ENCODE measurements at places on chromosomes 11 and 22.
A peak's percentile ranks its signal among the peaks of the same experiment; 100 is the strongest.

GRCh38 chr22:37818409-37819104, 4.6 kb upstream of the GALR3 start:
- DNase-seq: no peak

GRCh38 chr11:57946628-57947027, 77.1 kb upstream of the OR9Q1 start:
- DNase-seq: no peak

DNA sequence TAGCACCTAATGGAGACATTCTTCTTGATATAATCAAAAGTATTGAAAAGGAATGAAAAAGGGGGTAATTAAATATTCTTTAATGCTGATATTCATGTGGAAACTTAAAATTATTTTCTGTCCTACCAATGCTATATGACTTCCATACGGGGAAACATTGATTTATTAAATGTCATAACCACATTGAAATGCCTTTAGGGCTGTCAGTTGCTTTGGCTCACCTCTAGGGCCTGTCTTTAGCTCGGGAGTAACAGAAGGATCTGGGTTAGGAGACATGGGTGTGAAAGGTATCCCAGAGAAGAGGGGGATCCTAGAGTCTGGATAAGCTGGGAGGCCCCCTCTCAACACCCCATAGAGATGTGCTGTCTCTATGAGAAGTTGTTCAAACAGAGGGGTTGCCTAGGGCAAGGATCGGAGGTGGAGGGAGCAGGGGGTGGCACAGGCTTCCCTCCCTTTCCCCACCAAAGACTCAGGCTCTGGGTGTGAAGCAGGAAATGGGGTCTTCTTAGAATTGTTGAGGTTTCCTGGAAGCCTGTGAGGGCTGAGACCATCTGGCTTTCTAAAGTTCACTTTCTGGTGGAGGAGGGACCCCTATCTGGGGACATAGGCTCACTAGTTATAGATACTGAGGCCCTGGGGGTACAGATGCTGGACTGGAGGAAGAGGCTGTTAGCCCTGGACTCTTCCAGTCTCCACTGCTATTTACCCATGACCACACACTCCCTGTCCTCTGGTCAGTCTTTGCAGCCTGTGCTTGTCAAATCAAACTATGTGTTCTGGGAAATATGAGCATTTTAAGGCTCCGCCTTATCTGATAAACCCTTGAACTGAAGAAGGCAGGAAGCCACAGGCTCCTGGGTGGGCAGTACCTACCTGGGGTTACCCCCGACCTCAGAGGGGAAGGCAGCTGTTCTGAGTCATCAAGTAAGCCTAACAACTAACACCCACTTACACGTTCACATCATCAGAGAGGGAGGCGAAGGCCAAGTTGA, 55.8 kb upstream of the RRAS2 start:
- DNase-seq: peak; percentile 88

DNA sequence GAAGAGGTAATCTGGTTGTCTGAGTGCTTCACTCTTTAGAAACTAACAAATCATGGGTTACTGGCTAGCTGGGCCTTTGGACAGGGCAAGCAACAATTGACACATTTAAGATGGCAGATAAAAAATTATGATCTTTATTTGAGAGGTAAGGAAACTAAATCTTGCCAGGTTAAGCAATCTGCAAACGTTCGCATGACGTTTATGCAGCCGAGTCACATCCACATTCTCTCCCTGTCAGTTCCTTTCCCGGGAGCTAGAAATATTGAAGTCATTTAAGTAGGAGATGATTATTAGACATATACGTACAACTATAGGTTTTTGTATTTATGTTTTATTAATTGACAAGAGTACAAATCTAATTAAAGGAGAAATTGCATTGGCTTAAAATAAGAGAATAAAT, 57.4 kb upstream of the RCN1 start:
- DNase-seq: no peak

DNA sequence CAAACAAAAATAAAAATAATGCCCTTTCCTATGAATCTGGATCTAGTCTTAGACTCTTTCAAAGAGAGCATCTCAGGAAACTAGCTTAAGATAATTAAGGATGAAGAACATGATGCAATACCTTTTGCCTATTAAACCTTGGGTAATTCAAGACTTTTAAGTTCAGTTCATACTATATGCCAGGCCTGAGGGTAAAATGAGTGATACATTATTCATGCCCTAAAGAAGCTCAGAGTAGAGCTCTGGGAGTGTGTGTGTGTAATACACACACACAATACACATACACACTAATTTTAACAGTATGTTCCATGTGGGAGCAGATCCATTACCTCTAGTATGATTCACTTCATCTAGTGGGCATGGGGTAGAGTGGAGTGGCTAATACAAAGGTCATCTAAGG, 651.4 kb upstream of the CHORDC1 start:
- no peak for DNase-seq

DNA sequence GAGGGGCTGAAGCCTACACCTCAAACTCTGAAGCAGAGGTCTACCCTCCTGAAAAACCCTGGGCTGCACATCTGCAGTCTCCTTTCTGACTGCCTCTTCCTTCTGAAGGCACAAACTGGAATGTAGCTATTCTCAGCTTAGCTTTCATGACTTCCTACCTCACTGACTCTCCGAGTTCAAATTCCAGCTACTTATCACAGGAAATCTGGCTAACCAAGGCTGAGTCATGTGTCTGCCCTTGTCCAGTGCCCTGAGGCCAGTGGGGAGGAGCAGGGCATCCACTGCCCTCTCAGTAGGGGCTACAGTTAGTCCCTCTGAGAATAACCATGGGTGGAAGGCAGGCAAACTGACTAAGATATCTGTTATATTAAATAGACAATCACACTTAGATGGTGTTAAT, 29.2 kb downstream of the PDGFD start:
- peak; percentile 84 for DNase-seq

DNA sequence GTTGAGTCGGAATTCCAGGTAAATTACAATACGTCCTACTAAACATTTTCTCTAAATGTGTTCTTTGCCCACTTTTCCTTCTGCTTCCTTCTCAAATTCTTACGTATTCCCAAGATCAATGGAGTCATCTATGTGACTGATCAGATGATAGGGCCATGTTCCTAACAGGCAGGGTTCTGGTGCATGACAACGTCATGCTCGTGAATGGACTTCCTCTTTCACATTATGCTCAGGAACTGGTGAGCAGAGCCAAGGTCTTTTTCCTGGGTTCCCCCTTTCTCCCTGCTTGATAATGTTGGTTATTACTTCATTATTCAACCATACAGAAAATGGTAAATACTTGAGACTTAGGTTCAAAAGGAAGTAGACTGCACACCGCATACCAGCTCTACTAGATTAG, 789.4 kb downstream of the OPCML start:
- DNase-seq: no peak

- peak; percentile 26 for DNase-seq
These were observed 256.9 kb downstream of the CADM1 start for GRCh38 chr11:115247361-115247760.

DNA sequence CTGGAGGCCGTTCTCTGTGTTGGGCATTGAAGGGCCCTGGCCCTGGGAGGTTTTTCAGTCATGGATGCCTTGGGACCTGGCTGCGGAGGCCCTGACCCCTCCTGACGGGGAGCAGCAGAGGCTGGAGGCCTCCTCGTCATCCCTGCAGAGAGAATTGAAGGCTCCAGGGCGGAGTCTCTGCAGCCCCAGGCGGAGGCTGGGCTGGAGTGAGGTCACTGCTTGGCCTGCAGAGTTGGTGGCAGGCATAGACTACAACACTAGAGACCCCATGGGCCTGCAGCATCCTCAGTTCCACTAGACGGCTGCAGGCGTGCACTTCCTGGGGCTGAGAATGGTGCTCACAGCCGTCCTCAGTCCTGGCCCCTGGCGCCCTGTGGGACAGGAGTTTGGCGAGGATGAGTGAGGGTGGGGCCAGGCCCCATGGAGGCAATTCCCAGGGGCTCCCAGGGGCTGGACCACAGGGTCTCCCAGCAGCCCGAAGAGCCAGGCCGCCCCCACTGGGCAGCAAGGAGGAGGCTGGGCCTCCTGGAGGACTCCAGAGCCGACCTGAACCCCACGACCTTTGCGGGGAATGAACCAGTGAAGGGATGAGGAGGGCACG, 1194.9 kb downstream of the BRD1 start:
- no peak for DNase-seq

GRCh38 chr11:99505316-99505715, 484.6 kb downstream of the CNTN5 start:
- peak; percentile 91 for DNase-seq

- DNase-seq: no peak
These were observed 3.2 kb downstream of the MS4A3 start for GRCh38 chr11:60059521-60060240.

GRCh38 chr11:23688835-23689234, 808.0 kb upstream of the LUZP2 start:
- no peak for DNase-seq

GRCh38 chr11:14386081-14386480, 27.1 kb upstream of the RRAS2 start:
- no peak for DNase-seq

DNA sequence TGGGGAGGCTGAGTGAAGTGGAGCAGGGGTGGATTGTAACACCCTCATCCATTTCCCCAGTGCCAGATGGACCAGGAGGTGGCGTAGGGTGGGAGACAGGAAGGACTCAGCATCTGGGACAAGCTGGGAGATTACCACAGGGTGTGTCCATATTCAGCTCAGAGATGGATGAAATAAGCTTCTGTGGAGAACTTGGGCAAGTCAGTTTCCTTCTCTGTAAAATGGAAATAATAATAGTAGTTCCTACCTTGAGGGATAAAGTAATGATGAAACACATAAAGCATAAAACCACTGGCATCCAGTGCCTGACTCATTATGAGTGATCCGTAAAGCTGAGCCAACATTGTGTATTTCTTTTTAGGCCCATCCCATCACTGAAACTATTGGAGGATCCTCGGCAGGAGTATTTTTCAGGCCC, 607 bp upstream of the ROBO4 start:
- peak; percentile 89 for DNase-seq

DNA sequence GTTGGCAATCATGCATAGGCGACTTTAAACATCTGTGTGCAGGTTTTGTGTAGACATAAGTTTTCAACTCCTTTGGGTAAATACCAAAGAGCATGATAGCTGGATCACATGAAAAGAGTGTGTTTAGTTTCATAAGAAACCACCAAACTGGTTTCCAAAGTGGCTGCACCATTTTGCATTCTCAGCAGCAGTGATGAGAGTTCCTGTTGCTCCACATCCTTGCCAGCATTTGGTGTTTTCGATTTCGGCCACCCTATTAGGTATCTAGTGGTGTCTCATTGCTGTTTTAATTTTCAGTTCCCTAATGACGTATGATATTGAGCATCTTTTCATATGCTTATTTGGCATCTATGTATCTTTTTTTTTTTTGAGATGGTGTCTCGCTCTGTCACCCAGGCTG, 62.8 kb upstream of the CCND1 start:
- DNase-seq: no peak

GRCh38 chr11:117183724-117184349, 5.3 kb downstream of the SIDT2 start:
- no peak for DNase-seq

GRCh38 chr11:1302461-1303125, 6.8 kb downstream of the TOLLIP start:
- no peak for DNase-seq

DNA sequence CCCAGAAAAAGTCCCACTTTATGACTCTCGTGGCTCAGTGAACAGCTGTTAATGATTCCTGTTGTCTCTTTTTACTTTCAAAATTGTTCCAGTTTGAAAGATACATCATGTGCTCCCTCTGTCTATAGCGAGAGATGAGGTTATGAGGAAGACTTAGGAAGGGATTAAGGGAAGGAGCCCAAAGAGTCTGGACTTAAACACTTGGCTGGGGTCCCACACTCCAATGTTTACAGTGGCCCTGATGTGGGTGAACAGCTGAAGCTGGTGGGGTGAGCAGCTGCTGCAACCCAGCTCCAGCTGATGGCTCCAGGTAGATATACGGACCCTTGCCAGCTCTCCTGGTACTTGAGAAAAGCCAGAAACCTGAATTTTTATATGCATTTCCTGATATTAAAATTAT, 84.5 kb upstream of the PLET1 start:
- no peak for DNase-seq

GRCh38 chr11:132445859-132446291, 1075.5 kb downstream of the NTM start:
- DNase-seq: no peak

- peak; percentile 22 for DNase-seq
These were observed 56.1 kb upstream of the TIMP3 start for GRCh38 chr22:32745251-32745995.
